MCF 10A (cell line): ENCODE measurements at places on chromosomes 5 and 9. TPM values are rescaled to one million over a fixed set of nuclear protein-coding genes. Genes with fewer than 3 reads are reported as not detected.
A peak's percentile ranks its signal among the peaks of the same experiment; 100 is the strongest.

- no peak for DNase-seq
- H3K36me3 ChIP-seq: peaks cover 2% of the 10 kb centered on the region
- H3K4me3 ChIP-seq: no peak overlapping the region
- H3K27me3 ChIP-seq: no peaks in the 10 kb centered on the region
- peaks cover 11% of the 10 kb centered on the region for H3K4me1 ChIP-seq
These were observed 62.4 kb downstream of the NDST1 start for GRCh38 chr5:150570333-150570732.

LHFPL2 gene
- total RNA-seq: 45.9 and 93.3 TPM in 2 replicates

DNA sequence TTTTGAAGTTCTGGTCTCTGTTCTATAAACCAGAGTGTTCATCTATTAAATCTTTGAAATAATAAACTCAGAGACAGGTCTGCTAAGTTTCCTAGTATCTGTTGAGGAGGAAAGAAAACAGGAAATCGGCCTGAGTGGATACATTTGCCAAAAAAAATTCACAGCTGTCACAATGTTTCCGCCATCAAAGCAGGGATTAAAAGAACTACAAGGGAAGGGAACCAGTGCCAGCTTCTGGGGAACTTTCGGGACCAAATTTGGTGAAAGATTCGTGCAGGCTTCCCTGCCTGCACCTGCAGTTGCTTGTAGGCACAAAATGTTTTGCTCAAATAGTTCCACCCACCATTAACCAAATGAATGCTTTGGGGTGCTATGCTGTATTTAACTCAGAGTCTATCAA lies 267.5 kb downstream of the MSX2 start:
- no peak for DNase-seq
- H3K4me1 ChIP-seq: no peaks in the 10 kb centered on the region
- H3K36me3 ChIP-seq: no peaks in the 10 kb centered on the region
- H3K27me3 ChIP-seq: peaks cover 35% of the 10 kb centered on the region

ADRA1B gene
- total RNA-seq: 0.14 TPM in 1 of 2 replicates, not detected in the other

SLC6A18 gene
- total RNA-seq: not detected in 2 replicates

DNA sequence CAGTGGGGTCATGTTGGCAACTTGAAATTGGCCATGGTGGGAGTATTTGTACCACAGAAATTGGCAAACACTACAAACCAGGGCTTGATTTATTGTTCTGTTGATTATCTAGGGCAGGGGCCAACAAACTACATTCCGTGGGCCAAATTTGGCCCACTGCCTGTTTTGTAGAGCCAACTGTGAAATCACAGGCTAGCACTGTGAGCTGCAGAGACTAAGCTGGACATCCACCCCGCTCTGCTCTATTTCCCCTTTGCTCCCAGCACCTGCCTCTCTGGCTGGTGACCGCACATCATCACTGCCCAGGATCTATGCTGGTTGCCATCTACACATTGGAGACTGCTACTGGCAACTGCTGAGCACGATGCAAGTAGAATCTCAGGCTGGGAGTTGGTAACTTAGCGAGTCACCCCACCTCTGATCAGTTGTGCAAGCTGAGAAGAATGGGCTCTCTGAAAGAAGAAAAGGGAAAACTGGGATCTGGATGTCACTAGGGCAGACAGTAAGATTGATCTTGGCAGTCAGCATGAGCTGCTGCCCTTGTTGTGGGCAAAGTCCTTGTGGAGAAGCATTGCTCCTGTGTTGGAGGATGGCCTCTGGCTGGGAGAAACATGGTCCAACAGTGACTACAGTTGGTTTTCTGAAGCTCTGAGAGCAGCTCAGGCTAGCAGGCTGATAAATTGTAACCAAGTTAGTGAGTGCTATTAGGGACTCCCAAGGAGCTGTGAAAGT lies 144.7 kb upstream of the RAD23B start:
- DNase-seq: no peak
- no peak overlapping the region for H3K27ac ChIP-seq

FSD1L gene
- 6.8 and 7.2 TPM in 2 replicates for total RNA-seq

DNA sequence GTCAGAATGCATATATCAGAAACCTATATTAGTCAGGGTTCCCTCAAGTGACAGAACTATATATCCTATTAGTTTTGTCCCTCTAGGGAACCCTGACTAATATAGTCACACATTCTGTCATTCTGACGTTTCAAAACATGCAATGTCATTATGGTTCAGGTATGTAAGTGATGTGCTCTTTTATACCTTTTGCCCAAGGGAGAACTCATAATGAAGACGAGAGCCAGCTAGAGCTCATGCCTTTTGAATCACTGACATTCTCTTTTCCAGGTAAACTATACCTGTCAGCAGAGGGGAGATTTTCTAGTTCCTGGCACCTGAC lies 576.7 kb downstream of the LRRC70 start:
- H3K27me3 ChIP-seq: no peaks in the 10 kb centered on the region
- no peak overlapping the region for H3K27ac ChIP-seq
- H3K4me1 ChIP-seq: no peaks in the 10 kb centered on the region
- no peak overlapping the region for H3K4me3 ChIP-seq
- no peak for DNase-seq
- H3K36me3 ChIP-seq: no peaks in the 10 kb centered on the region

DNA sequence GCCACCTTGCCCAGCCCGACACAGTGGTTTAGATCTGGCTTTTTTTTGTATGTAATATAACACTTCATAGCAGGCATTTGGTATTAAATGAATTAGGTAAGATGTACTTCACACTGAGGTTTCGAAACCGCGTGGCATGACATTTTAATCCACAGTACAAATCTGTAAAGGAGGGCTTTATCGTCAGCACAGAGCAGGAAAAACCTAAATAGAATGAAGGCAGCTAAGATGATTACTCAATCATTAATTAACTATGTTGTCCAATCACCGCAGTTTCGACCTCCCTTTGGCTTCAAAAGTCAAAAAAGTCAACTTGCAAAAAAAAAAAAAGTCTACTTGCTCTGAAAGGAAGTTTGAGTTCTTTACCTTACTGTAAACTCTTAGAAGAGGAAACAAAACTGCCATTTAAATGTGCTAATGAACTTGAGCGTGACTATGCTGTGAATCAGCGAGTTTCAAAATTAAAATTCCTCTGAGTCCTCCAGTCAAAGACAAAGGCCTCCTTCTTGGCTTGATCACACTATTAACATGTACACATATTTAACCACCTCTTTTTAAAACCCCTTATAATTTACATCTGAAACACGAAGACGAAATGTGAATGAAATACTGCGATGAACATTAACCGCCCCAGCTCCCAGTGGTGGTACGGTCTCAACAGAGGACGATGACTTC lies 698 bp upstream of the SEC24A start:
- H3K27me3 ChIP-seq: no peaks in the 10 kb centered on the region
- peak; percentile 73 for DNase-seq
- peak overlapping the region; percentile 100 for H3K27ac ChIP-seq
- peaks cover 29% of the 10 kb centered on the region for H3K36me3 ChIP-seq
- peak overlapping the region; percentile 99 for H3K4me3 ChIP-seq

- H3K27me3 ChIP-seq: no peaks in the 10 kb centered on the region
- H3K36me3 ChIP-seq: peaks cover 15% of the 10 kb centered on the region
- DNase-seq: no peak
- H3K4me3 ChIP-seq: no peak overlapping the region
- no peaks in the 10 kb centered on the region for H3K4me1 ChIP-seq
These were observed 42.0 kb downstream of the ERMP1 start for GRCh38 chr9:5790923-5791322.

FCN2 gene
- not detected in 2 replicates for total RNA-seq

DNA sequence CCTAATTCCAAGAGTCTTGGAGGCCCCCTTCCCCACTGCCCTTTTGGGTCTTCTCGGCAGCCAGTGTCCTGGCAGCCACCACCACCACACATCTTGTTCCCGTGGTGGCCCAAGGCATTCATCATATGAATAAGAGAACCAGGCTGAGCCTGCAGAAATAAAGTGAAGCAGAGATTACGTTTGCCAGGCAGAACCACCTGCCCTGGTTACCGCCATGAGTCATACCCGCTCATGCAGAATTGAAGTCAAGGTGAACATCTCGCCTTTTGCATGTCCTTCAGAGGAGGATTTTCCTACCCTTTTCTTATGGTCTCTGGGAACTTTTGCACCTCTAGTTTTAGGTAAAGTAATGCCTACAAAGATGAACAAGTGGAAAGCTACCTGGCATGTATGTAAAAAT lies 119.5 kb upstream of the LMX1B start:
- no peak for DNase-seq
- H3K4me3 ChIP-seq: no peak overlapping the region
- no peaks in the 10 kb centered on the region for H3K4me1 ChIP-seq
- no peaks in the 10 kb centered on the region for H3K27me3 ChIP-seq
- H3K36me3 ChIP-seq: no peaks in the 10 kb centered on the region

FBP1 gene
- not detected in 2 replicates for total RNA-seq

GRCh38 chr9:109846776-109847175 lies 66.8 kb downstream of the PALM2AKAP2 start:
- DNase-seq: no peak
- no peaks in the 10 kb centered on the region for H3K27me3 ChIP-seq
- no peak overlapping the region for H3K4me3 ChIP-seq
- H3K36me3 ChIP-seq: no peaks in the 10 kb centered on the region
- no peak overlapping the region for H3K27ac ChIP-seq
- H3K4me1 ChIP-seq: no peaks in the 10 kb centered on the region

SNCB gene
- total RNA-seq: not detected in 2 replicates

GRCh38 chr9:86315078-86315477 lies 32.7 kb upstream of the ISCA1 start:
- H3K4me3 ChIP-seq: no peak overlapping the region
- DNase-seq: no peak
- H3K27ac ChIP-seq: peak overlapping the region; percentile 7
- H3K27me3 ChIP-seq: no peaks in the 10 kb centered on the region
- H3K4me1 ChIP-seq: peaks cover 7% of the 10 kb centered on the region

GRCh38 chr5:143576711-143577484 lies 173.4 kb upstream of the NR3C1 start:
- peak overlapping the region; percentile 61 for H3K27ac ChIP-seq
- peaks cover 12% of the 10 kb centered on the region for H3K4me1 ChIP-seq
- peak; percentile 80 for DNase-seq

GRCh38 chr5:172595596-172596455 lies 45.2 kb upstream of the NEURL1B start:
- no peaks in the 10 kb centered on the region for H3K36me3 ChIP-seq
- no peak overlapping the region for H3K27ac ChIP-seq
- peaks cover 12% of the 10 kb centered on the region for H3K27me3 ChIP-seq
- DNase-seq: no peak

- H3K36me3 ChIP-seq: no peaks in the 10 kb centered on the region
- H3K4me3 ChIP-seq: no peak overlapping the region
- DNase-seq: no peak
- H3K27ac ChIP-seq: no peak overlapping the region
These were observed 97.1 kb upstream of the IL12B start for GRCh38 chr5:159427180-159428012.

ACOT12 gene
- total RNA-seq: not detected in 2 replicates

GRCh38 chr9:78291240-78291925 lies 5.5 kb upstream of the PSAT1 start:
- no peak overlapping the region for H3K27ac ChIP-seq
- peaks cover 21% of the 10 kb centered on the region for H3K4me1 ChIP-seq
- H3K27me3 ChIP-seq: no peaks in the 10 kb centered on the region
- H3K4me3 ChIP-seq: no peak overlapping the region
- no peaks in the 10 kb centered on the region for H3K36me3 ChIP-seq

GRCh38 chr9:12318732-12319685 lies 374.2 kb upstream of the TYRP1 start:
- no peaks in the 10 kb centered on the region for H3K36me3 ChIP-seq
- no peak for DNase-seq

PPWD1 gene
- 32.7 and 43.3 TPM in 2 replicates for total RNA-seq

DNA sequence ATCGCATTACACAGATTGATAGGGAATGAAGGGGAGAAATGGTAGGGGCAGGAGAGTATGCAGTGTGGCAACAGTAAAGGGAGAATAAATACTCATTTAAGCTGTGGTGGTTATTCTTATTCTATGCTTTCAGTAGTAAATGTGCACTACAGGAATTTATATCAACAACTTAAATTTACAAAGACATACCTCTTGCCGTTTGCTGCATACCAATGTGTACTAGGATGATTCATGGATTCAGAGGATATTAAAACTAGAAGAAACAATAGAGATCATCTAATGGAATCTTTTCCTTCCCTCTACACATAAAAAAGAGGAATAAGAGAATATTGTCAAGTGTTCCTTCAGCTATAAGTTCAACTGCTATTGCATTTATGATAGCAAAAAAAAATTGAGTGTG lies 103.3 kb upstream of the RASA1 start:
- no peak overlapping the region for H3K27ac ChIP-seq
- no peaks in the 10 kb centered on the region for H3K27me3 ChIP-seq
- DNase-seq: no peak
- H3K4me1 ChIP-seq: peaks cover 4% of the 10 kb centered on the region

POU5F2 gene
- total RNA-seq: 0.72 and 0.76 TPM in 2 replicates

GRCh38 chr5:34854459-34855174 lies 15.7 kb downstream of the TTC23L start:
- peaks cover 6% of the 10 kb centered on the region for H3K4me1 ChIP-seq
- no peak overlapping the region for H3K27ac ChIP-seq
- H3K36me3 ChIP-seq: no peaks in the 10 kb centered on the region
- no peak for DNase-seq
- H3K27me3 ChIP-seq: no peaks in the 10 kb centered on the region
- H3K4me3 ChIP-seq: no peak overlapping the region

DNA sequence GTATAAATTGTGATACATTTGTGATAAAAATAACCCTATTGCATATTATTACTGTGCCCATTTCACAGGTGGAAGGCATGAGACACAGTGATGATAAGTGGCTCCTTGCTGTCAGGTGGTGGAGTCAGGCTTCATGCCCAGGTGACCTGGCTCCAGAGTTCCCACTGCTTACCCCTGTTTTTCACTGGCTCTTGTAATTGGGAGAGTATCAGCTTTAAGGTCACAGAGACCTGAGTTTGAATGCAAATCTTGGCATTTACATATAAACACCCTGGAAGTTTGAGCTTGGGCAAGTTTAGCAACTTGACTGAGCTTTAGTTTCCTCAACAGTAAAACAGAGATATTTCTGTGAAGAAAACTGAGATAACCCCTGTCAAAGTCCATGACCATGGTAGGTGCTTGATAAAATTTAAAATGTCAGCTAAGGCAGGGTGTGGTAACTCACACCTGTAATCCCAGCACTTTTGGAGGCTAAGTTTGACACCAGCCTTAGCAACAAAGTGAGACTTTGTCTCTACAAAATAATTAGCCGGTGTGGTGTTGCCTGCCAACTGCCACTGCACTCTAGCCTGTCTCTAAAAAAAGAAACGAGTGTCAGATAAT lies 29.2 kb downstream of the MAT2B start:
- H3K36me3 ChIP-seq: no peaks in the 10 kb centered on the region
- no peak for DNase-seq
- H3K27ac ChIP-seq: no peak overlapping the region
- no peaks in the 10 kb centered on the region for H3K4me1 ChIP-seq
